ENCODE measurements at places on chromosomes 6 and 20.

- no peak for DNase-seq
Observed at GRCh38 chr6:140441256-140441655, 1066.8 kb upstream of the CITED2 start.

GRCh38 chr6:119110601-119111548 is 32.4 kb upstream of the FAM184A start:
- DNase-seq = no peak

GRCh38 chr6:38555606-38556005 is 84.1 kb downstream of the BTBD9 start:
- no peak for DNase-seq

- DNase-seq = no peak
Observed at GRCh38 chr20:50247196-50248094, 56.8 kb downstream of the CEBPB start.

- DNase-seq = no peak
Observed at GRCh38 chr6:13072686-13073347, 255.5 kb downstream of the TBC1D7 start.

GRCh38 chr20:44728801-44729443 is 13.8 kb downstream of the CCN5 start:
- no peak for DNase-seq

DNA sequence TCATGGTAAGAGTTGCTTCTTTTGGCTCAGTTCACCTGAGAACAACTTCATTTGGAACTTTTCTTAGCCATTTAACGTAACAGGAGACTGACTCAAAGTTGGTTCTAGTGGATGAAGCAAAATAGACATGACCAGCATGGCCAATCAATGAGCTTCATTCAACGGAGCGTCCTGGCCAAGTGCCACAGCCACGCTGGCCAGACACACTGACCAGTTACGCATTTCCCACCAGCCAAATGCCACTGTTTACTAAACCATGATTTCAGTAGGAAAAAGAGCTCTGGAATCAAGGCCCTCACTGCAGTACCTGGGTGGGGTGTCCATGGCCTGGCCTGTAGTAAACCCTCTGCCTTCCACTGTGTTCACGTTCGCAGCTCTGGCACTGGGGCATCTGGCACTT is 80.4 kb downstream of the POPDC3 start:
- no peak for DNase-seq

GRCh38 chr6:14975471-14975817 is 270.4 kb upstream of the JARID2 start:
- DNase-seq = no peak

GRCh38 chr6:35036059-35036827 is 104.9 kb downstream of the TCP11 start:
- no peak for DNase-seq

DNA sequence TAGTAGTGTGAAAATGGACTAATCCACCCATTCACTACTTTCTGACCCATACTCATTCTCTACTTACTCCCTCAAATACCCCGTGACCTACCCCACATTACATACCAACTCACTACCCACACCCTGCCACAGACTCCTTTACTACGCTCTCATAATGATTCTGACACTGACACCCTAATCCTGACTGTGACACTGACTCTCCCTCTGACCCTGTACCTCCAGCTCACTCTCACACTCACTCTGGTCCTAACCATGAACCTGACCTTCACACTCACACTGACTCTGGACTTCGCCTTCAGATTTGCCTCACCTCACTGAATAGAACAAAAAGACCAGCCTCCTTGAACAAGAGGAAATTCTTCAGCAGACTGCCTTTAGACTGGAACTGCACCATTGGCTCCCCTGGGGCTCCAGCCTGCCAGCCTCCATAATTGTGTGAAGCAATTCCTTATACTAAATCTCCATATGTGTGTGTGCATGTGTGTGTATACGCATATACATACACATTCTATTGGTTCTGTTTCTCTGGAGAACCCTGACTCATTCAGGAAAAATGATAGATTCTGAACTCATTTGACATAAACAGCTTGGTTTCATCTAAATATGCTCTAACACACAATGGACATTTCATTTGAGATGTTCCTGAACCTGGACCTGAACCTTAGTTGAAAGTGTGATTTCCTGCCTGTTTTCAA is 10.5 kb upstream of the ZNF343 start:
- no peak for DNase-seq

GRCh38 chr6:128580224-128581110 is 60.1 kb upstream of the PTPRK start:
- no peak for DNase-seq

- no peak for DNase-seq
Observed at GRCh38 chr6:89776583-89777233, 42.9 kb downstream of the MDN1 start.

DNA sequence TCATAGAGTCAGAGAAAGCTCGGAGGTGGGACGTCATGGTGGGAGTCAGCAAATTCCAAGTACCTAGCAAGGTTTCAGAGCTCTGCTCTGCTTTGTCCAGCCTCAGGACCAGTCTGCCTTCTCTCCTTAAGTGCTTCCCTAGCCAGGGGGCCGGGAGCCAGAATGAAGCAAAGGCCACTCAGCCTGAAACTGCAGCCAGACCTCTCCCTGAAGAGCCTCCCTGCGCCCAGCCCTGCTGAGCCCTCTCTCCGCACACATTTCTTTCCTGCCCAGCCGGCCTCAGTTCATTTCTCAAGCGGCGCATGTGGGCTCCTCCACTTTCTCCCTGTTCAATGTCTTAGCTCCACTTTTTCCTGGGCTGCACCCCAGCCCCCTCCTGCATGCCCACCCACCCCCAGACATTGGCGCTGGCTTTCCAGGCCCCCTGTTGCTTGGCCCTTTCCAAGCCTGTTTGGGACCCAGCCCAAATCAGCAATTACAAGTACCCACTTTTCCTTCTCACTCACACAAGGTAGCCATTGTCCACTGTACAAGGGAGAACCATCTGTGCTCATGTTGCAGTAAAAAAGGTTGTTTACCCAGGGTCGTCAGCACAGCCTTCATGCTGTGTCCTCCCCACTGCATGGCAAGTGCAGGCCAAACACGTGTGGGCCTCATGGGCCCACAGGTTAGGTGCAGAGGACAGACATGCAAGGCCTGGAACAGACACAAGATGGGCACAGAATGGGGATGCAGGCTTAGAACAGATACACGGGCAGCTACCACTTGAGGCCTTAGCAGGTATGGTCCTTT is 147.1 kb downstream of the MRPL14 start:
- no peak for DNase-seq

GRCh38 chr6:154360476-154360875 is 3.9 kb upstream of the IPCEF1 start:
- no peak for DNase-seq

All from activated CD8-positive, alpha-beta memory T cell treated with anti-CD3 and anti-CD28 coated beads for 4 hours (primary cell).